ENCODE measurements at places on chromosomes 2 and 18. TPM values are rescaled to one million over a fixed set of nuclear protein-coding genes. Genes with fewer than 3 reads are reported as not detected.
A peak's percentile ranks its signal among the peaks of the same experiment; 100 is the strongest.

Gene ELP2
- total RNA-seq = 47.6 TPM

GRCh38 chr2:236338495-236339184 lies 74.4 kb upstream of the ASB18 start:
- no peak for DNase-seq

GRCh38 chr2:74504591-74504990 lies 2.9 kb downstream of the PCGF1 start:
- no peak for DNase-seq

Gene SLC19A3
- 2.1 TPM for total RNA-seq

Gene CSRNP3
- total RNA-seq = 4.1 TPM

Gene REG1B
- not detected for total RNA-seq

GRCh38 chr2:2731101-2731815 lies 400.2 kb upstream of the MYT1L start:
- DNase-seq = no peak

DNA sequence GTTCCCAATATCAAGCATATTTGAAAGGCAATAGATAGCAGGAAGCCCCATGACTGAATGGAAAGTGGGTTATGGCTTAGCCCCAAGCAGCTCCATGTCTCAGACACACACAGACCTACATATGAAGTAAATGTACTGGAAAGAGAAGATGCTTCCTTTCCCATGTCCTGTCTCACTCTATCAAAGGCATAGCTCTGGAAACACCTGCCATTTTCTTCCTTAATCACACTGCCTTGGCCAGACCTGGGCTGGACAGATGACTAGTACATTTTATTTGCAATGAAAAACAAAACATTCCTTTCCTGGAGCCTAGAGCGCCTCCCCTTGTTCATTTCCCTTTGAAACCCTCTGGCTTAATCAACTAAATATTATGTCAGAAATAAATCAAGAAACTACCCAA lies 160.7 kb downstream of the ANTXR1 start:
- DNase-seq = no peak

Gene REL
- 4.4 TPM for total RNA-seq

DNA sequence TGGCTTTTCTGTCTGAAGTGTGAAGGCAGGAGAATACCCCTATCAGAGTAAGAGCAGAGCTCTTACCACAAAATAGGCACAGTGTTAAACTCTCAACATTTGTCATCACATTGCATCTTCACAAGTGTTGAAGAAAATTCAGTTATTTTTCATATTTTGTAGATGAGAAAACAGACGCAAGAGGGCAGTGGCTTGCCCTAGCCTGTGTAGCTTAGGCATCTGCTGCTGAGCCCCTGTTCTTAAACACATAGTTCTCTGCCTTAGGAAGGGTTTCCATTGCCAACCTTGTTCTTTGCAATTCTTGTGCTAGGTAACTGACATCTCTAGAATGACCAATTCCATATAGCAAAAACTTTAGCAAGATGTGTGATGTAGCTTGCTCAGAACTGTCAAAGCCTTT lies 112.7 kb upstream of the RMDN2 start:
- DNase-seq = no peak

Gene ASAP2
- total RNA-seq = 10.7 TPM

DNA sequence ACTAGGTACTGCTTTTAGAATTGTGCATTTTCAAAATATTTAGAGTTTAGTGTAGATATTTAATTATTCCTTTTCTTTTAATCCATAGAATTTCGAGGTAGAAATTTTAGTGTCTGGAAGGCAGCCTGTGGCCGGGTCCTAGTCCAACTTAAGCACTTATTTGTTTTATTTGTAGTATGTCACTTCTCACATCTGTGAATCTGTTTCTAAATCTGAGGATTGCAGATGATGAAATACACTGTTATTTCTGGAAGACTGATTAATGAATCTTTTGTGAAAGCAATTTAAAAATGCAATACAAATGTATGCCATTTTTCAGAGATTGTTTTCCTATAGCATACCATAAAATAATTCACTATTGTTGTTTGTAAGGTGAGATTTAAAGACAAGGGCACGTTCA lies 483.9 kb upstream of the TRIB2 start:
- no peak for DNase-seq

DNA sequence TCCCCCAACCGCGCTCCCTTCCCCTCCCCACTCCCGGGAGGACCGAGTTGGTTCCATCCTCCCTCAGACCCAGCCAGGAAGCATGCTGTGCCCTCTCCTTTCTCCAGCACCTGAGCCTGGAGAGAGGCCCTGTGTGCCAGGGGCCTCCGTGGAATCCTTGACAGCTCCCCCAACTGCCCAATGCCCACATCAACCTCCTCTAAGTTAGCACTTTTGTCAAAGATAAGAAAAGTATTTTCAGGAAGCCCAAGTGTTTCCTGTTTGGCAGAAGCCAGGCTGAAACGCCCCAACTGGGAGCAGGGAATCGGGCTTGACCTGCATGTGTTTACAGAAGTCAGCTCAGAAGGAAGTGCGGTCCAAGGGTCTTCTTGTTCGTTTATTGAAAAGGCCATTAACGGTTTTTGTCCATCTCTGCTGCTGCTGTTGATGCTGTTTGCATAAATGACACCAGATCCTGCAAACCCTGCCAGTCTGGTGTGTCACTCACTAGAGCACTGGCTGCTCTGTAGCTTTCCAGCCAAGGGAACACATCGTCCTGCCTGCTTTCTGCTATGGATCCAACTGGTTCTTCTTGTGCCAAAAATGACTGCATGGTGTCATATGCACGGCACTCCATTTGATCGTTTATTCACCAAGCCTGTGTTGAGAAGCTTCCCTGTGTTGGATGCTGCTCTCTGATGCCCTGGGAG lies 35.4 kb upstream of the COL6A3 start:
- DNase-seq = peak; percentile 65

Gene NRP2
- 5.1 TPM for total RNA-seq

Gene ZNF892
- total RNA-seq = 2.9 TPM

GRCh38 chr18:6626457-6626856 lies 103.1 kb upstream of the ARHGAP28 start:
- no peak for DNase-seq

DNA sequence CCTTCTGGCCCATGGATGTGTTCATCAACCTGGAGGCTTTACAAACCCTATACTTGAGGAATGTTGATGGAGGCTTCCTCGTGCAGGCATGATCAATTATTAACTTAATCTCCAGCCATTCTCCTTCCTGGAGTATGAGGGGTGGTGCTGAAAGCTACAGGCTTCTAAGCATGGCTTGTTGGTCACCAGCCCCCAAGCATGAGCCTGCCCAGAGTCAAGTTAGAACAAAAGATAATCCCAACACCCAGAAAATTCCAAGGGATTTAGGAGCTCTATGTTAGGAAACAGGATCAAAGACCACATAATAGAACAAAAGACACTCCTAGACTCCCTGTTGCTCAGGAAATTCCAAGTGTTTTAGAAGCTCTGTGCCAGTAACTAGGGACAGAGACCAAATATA lies 63.1 kb downstream of the FAM171B start:
- DNase-seq = no peak

- no peak for DNase-seq
Measured at GRCh38 chr2:112916625-112917247, 5.8 kb downstream of the IL37 start.

All from Right ventricle myocardium superior (tissue), 1 donor.